ENCODE measurements at places on chromosomes 1 and 21.

DNA sequence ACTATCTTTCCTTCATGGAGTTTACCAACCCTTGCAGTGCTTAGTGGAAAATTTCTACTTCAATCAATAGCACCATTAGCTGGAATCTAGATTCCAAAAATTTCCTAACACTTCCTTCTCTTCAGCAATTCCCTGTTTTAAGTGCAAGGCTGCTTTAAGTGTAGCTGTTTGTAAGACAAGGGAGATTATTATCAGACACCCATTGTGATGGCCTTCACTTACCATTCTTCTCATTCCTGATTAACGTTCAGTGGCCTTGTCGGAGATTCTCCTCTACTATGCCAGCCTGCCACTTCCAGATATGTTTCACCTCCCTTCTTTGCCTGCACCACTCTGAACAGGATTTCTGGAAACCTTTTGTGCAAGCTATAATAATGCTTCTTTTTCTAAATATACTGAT, 464.9 kb upstream of the ADGRL2 start:
- no peak for DNase-seq

DNA sequence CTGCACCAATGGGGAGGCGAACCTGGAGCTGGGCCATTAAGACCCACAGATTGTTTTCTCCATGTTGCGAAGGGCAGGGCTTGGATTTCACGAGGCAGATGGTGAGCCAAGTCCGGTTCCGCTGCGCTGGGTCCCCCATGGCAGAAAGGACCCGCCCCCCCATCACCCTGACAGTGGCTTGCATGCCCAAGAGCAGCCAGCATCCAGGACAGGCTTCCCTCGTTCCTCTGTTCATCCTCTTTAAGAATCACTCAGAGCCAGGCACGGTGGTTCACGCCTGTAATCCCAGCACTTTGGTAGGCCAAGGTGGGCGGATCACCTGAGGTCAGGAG, 15.8 kb upstream of the NPHP4 start:
- DNase-seq: no peak

GRCh38 chr1:15304708-15305467, 57.9 kb downstream of the FHAD1 start:
- peak; percentile 65 for DNase-seq

GRCh38 chr1:44318097-44319088, 36.7 kb downstream of the ERI3 start:
- peak; percentile 76 for DNase-seq

GRCh38 chr1:43436371-43436770, 17.4 kb downstream of the HYI start:
- no peak for DNase-seq

DNA sequence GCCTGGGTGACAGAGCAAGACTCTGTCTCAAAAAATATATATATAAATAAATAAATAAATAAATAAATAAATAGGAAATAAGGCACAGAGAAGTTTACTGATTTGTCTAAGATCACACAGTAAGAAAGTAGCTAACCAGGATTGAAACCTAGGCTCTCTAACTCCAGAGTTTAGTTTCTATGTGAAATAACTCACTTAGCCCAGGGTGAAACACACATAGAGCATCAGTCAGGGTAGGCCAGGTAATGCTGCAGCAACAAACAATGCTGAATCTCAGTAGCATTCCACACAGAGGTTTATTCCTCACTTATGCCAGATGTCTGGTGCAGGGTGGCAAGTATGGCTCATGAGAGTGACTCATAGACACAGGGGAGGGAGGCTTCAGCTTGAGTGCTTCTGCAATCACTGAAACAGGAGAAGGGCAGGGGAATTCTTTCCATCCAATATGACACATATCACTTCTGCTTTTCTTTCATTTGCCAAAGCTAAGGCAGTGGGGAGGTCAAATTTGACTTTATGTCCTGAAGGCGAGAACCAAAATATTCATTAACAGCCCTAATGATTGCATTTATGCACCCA, 37.1 kb upstream of the KANK4 start:
- no peak for DNase-seq

- DNase-seq: no peak
These were observed 67.4 kb upstream of the STUM start for GRCh38 chr1:226481133-226481532.

- no peak for DNase-seq
These were observed 1440.3 kb downstream of the NCAM2 start for GRCh38 chr21:22438428-22439086.

GRCh38 chr1:170077926-170078325, 3.4 kb upstream of the KIFAP3 start:
- DNase-seq: no peak

DNA sequence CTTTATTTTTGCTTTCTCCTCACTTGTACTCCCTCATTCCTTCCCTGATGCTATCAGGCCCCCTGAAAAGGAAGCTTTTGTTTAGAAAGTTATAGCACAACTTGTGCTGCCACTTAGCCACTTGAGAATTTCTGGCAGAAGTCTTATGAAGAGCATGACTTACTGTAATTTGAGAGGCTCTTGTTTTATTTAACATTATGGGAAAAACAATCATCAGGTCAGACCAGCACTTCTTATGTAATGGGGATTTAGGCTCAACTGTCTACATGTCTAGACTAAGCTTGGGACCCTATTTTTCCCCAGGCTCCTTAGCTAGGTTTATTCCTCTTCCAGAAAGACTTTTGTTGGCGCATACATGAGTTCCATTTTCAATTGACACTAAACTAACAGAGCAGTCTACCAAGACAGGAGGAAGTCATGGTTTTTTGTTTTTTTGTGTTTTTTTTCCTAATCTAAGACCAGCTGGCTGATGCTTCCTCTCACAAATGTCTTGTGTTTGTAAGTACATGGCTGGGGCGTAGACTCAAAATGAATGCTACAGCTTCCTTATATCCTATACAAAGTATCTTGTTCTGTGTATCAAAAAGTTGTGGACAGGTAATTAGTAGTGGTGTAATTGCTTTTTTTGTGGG, 31.5 kb downstream of the TNFSF4 start:
- no peak for DNase-seq

GRCh38 chr1:107124694-107125093, 16.1 kb upstream of the NTNG1 start:
- DNase-seq: no peak

DNA sequence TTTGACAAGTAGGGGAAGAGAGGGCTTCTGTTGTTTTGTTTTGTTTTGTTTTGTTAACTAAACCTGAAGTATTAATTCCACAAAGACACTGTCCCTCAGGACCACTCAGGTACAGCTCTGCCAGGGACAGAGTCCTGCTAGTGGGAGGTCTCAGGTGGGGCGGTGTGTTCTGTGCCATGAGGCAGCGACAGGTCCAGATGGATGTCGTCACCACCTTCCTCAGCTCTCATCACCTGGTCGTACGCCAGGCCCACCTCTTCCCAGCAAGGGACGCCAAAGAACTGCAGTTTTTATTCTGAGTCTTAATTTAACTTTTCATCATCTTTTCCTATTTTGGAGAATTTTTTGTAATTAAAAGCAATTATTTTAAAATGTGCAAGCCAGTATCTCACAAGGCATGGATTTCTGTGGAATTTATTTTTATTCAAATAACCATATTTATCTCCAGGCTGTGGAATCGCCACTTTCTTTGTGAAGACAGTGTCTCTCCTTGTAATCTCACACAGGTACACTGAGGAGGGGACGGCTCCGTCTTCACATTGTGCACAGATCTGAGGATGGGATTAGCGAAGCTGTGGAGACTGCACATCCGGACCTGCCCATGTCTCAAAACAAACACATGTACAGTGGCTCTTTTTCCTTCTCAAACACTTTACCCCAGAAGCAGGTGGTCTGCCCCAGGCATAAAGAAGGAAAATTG, 62.5 kb downstream of the POFUT2 start:
- DNase-seq: no peak

GRCh38 chr1:68293609-68294366, 61.5 kb upstream of the WLS start:
- DNase-seq: no peak

DNA sequence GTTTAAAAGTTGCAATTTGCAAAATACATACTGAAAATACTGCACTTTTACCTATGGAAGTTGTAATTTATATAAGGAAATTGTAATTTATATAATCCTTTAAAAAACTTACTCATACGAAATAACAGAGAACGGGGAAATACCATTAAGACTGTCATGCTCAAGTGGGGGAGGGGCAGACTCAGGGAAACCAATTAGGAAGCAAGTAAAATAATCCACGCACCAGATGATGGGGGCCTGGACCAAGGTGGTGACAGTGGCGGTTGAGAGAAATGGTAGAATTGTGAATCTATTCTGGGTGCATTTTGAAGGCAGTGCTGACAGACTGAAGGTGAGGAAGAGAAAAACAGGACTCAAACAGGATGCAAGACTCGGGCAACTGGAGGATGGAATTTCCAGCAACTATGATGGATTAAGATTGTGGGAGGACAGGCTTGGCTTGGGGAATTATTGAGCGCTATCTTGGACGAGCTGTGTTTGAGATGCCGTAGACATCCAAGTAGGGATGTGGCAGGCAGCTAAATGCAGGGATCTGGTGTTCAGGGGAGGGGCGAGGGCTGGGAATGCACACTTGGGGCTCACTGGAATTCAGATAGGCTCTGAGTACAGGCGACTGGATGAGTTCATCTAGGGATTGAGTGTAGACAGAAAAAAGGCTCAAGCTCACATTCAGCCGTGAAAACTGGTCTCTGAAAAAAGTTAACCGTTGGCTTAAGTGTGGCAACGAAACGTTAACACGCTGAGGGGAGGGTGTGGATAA, 977 bp downstream of the LCA5L start:
- no peak for DNase-seq

GRCh38 chr1:68011657-68012375, 38.6 kb downstream of the DIRAS3 start:
- no peak for DNase-seq

DNA sequence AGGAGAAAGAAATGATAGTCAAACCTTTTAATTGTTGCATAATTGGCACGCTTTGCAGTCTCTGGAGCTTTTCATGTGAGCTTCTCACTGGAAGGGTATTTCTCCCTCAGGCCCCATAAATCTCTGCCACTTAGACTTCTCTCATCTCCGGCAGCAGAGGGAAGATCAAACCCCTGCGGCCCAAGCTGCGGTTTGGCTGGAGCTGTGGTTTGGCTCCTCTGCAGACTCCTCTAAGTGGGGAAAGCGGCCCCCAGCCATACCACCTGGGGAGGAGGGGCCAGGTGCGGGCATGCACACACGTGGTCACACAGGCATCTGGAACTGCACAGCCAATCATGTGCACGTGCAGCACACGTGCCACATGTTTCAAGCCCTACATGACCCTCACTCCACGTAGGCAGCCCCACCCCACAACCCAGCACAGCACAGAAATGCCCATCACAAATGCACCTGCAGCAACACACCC, 58.3 kb downstream of the UBE2T start:
- DNase-seq: no peak

GRCh38 chr21:43608225-43608624, 51.1 kb downstream of the HSF2BP start:
- DNase-seq: peak; percentile 14

- no peak for DNase-seq
These were observed 549.1 kb downstream of the PTBP2 start for GRCh38 chr1:97270508-97271307.

DNA sequence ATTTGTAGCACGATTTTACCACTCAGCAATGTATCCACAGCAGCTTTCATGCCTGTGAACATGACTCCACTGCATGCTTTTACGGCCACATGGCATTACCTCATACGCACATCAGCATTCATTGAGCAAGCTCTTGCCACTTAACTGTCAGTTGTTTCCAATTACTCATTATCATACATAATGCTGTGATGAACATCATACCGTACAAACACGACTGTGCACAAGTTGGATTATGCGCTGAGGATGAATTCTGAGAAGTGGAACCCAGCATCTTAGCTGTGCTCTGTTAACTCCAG, 9.6 kb downstream of the UMODL1 start:
- no peak for DNase-seq

GRCh38 chr1:40763742-40764532, 19.6 kb upstream of the KCNQ4 start:
- DNase-seq: no peak

- DNase-seq: no peak
These were observed 44.5 kb downstream of the KIAA0040 start for GRCh38 chr1:175148068-175148467.

- no peak for DNase-seq
These were observed 27.1 kb upstream of the CD2 start for GRCh38 chr1:116726872-116727820.

DNA sequence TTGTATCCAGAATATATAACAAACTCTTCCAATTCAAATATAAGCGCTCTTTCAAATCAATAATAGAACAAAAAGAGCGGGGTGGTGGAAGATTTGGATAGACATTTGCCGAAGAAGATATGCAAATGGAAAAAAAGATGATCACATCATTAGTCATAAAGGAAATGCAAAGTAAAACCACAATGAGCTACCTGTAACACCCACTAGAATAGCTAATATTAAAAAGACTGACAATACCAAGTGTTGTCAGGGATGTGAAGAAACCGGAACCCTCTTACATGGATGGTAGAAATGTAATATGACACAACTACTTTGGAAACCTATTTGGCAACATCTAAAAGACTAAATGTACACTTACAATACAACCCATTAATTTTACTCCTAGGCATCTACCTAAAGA, 5.7 kb upstream of the TRAF5 start:
- DNase-seq: no peak

DNA sequence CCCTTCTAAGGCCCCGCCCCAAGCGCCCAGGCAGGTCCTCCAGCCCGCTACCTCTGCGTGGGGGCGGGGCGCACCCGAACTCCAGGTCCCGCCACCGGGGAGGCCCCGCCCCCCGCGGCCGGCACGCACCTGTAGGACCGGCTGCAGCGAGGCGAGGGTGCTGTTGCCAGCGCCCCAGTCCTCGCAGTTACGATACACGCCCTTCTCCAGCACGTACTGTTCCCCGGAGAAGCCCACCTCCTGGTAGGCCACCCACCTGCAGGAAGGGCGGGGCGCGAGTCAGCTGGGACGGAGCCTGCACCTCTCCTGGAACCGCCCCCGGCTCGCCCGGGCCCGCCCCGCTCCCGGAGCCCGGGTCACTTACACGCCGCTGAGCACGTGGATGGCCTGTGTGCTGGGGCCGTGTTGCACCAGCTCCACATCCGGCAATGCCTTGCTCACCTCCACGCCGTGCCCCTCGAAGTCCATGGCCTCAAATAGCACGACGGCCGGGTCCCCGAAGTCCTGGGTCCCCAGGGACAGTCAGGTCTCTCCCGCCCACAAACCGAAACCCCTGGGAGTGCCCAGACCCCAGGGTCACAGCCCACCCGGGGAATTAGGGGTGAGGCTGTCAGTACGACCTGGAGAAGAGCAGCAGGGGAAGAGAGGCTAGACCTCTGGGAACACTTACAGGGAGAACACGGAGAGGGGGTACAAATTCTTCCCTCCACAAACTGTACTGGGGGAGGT, 17.3 kb downstream of the CRYBG2 start:
- DNase-seq: peak; percentile 91

GRCh38 chr1:206779638-206780037, 7.3 kb upstream of the IL10 start:
- peak; percentile 57 for DNase-seq

Data from B cell (primary cell).